ENCODE measurements at places on chromosomes 2 and 18.

GRCh38 chr2:16243411-16243996 lies 303.2 kb downstream of the MYCN start:
- DNase-seq, result no peak

DNA sequence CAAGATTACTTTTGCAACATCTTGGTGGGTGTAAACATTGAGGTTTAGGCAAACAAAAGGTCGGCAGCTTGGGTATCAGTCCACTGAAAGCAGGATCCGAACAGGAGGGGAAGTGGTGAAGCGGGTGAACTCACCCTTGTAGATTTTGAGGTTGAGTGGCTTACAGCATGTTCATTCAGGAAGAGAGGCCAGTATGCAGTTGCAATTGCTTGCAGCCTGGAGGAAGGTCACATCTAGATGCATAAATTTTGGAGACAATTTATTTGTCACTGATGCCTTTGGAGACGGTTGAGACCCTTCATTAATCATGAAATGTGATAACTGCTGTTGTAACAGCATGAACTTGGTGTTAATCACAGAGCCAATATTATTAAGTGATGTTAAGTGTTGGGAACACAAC lies 131.1 kb downstream of the LTBP1 start:
- no peak for DNase-seq

DNA sequence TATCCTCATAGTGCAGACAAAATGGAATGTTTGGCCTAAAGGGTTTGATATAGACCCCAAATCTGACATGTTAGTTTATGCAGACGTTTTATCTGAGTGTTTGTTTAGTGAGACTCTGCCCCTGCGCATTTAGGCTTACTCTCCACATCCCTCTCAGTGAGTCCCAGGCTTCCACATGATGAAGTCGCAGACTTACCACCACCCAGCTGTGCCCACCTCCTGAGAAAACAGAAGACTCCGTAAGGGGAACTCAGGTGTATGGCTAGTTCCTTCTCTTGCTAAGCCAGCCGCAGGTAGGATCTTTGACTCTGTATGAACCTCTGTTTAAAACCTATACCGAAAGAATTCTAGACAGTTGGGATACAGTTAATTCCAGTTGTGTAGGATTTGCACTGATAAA lies 272.6 kb downstream of the PTGR3 start:
- DNase-seq, result no peak

- no peak for DNase-seq
These were observed 239.8 kb downstream of the FHOD3 start for GRCh38 chr18:36537289-36537688.

- DNase-seq, result no peak
These were observed 1417.0 kb downstream of the SUCLG1 start for GRCh38 chr2:83042053-83042452.

DNA sequence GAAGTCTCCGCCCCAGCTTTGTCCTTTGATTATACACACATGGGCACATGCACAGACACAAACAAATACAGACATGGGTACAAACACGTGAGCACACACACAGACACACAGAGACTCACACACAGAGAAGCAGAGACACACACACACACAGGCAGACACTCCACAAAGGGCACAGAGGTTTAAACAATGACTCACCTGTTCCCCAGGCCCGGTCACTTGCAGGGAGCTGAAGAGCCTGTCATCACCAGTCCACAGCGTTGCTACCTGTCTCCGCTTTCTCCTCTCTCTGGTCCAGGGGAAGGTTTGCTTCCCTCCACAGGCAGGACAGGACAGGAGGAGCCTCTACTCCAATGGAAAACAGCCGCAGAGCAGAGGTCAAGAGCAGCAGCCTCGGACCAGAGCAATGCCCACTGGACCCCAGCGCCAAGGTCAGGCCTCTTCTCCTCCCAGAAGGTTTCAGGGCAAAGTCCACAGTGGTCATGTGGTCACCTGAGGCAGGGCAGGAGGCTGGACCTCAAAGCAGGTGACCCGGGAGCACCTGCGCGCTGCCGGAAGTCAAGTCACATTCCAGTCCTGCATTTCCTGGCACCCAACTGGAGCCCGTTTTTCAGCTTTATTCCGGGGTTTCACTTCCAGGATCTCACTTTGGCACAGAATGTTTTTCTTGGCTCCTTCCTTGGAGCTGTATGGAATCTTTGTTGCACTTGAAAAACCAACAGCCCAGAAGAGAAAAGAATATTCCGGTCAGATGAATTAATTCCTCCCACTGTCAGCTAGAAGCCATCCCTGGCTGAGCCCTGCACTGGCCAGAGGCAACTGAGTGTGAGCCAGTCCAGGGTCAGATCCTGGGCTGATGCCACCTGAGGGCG lies at the start of gene RAB17:
Gene RAB17, minus strand, starts transcription at position 463 of the 869 bp plus-strand sequence. CDS start 4,580 bp downstream, outside the sequence.
- no peak for DNase-seq

GRCh38 chr2:21231985-21232384 lies 108.2 kb downstream of the TDRD15 start:
- no peak for DNase-seq

GRCh38 chr2:241673189-241673663 lies 13.4 kb downstream of the DTYMK start:
- no peak for DNase-seq

GRCh38 chr2:120820263-120820952 lies 84.7 kb downstream of the GLI2 start:
- DNase-seq, result no peak

DNA sequence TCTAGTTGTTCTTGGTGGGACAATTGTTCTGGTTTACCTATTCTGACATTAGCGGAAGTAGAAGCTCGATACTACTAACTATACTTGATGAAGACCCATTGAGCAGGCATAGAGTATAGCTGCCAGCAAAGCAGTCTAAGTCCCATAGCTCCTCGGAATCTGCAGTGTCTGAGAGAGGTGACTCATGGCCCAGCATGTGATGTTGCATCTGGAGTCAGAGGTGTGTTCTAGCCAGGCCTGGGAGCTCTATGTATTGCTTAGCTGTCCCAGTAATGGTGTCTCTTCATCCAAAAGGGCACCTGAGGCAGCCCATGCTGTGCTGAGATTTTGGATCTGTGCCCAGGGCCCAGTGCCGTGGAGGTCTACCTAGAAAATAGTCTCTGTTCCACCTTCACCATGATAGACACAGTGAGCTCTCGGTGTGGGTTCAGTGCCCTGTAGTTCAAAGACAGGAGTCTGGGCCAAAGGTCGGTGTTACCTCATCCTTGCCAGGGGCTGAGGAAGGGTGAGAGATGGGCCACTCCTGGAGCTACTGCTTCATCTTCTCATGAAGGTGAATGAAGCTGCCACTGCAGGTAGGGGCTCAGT lies 47.3 kb downstream of the MEX3C start:
- DNase-seq, result no peak

- no peak for DNase-seq
These were observed 17.3 kb downstream of the TWIST2 start for GRCh38 chr2:238865015-238865719.

DNA sequence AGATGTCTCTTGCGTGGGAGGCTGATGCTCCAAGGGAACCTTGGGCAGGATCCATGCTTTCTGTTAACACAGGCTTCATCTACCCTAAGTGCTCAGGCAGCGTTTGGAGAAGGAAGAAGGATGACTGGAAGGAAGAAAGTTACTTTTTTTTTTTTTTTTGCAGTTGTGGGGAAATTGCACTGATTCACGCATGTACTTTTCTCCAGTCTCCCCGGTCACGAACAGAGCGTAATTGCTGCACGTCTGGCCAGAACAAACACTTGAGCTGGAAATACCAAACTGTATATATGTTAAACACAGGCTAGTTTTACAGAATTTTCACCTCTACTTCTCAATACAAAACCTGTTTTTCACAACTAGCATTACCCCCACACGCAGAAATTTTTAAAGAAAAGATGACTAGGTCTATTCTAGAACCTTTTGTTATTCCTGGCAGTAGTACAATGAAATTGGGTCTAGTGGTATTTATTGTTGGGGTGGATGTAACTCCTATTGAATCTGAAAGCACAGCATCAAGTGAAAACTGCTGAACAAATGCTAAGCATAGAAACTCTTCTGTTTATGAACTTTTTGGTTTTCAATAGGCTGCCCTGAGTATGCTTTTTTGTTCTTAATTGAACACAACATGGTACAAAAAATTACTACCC lies 9.3 kb upstream of the SCYGR5 start:
- DNase-seq, result no peak

DNA sequence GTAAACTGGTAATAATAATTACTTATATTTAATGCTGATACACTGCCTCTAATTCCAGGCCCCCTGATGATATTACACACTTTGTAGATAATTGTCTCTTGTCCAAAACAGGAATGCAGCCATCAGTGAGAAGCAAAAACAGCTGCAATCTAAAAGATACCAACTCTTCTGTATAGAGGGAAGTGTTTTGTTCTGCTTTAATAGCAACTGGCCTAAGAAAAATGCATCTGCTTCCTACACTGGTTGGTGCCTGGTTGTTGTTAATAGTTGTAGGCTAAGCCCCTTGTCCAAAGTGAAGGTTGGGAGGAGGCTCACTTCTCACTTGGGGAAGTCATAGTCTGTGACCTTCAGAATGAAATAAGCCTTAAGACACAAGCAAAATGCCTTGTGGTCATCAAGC lies 332.0 kb downstream of the ZNF521 start:
- DNase-seq, result no peak

DNA sequence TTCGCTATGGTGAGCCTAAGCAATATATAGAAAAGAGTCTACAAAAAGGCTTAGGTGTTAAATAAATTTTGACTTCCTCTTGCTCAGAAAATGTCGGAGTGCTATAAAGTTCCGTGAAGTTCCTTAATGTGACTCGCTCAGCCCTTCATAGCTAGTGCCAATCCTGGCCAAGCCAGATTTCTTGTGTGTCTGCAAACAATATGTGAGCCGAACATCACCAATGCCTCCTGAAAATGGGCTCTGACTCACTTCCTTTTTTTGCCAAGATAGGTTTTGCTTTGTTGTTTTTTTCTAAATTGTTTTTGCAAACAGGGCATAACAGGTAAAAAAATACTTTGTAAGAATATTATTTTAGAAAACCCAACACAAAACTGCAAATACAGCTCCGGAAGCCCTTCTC lies 26.1 kb downstream of the CDC42EP3 start:
- no peak for DNase-seq

GRCh38 chr18:66722671-66723070 lies 118.8 kb upstream of the CDH19 start:
- DNase-seq, result no peak

- no peak for DNase-seq
These were observed 9.4 kb downstream of the CAPG start for GRCh38 chr2:85400541-85401463.

DNA sequence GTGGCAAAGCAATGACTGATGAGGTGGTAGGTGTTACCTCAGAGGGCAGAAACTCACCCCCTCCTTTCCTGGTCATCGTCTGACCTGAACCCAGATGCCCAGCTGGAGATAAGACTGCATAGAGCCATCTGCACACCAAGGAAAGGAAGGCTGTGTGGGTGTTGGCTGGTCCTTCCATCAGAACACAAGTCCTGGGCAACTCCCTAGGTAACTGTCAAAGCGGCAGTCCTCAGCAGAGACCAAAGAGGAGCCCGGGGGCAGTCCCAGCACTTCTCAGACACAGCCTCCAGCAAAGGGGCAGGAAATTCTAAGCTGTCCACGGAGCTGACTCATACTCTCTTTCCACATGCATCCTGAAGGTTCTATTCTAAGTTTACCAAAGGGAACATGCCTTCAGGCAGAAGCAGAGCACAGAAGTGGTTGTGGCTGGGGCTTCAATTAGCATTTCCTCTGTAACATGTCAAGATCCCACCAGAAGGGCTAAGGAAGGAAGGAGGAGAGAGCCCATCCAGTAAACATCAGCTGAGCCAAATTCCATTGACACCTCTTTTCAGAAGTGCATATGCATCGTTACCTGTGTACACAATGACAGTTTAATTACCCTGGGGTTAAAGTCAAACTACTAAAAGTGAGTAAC lies 54.7 kb downstream of the SPRED2 start:
- no peak for DNase-seq
